Ovary (tissue), 10 donors: ENCODE measurements at places on chromosomes 13 and 19. TPM values are rescaled to one million over a fixed set of nuclear protein-coding genes. Genes with fewer than 3 reads are reported as not detected.

- DNase-seq, result no peak
Measured at GRCh38 chr19:56725829-56726424, 54.4 kb upstream of the ZNF835 start.

DNA sequence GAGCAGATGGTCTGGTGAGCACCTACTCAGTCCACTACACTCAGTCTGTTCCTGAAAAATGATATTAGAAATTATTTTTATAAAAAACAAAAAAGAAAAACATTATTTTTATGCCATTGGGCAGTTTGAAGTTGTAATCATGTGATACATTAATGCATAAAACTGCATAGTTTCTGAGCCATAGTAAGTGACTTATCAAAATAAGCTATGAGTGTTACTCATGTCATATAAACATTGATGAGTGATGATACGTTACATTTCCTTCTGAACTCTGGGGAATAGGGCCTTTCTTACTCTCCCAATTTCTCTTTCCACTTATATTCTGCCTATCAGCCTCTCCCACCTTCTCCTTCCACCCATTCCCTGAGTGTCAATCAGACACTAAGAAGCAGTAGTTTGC lies 8.9 kb downstream of the ZNF805 start:
- DNase-seq, result no peak

DNA sequence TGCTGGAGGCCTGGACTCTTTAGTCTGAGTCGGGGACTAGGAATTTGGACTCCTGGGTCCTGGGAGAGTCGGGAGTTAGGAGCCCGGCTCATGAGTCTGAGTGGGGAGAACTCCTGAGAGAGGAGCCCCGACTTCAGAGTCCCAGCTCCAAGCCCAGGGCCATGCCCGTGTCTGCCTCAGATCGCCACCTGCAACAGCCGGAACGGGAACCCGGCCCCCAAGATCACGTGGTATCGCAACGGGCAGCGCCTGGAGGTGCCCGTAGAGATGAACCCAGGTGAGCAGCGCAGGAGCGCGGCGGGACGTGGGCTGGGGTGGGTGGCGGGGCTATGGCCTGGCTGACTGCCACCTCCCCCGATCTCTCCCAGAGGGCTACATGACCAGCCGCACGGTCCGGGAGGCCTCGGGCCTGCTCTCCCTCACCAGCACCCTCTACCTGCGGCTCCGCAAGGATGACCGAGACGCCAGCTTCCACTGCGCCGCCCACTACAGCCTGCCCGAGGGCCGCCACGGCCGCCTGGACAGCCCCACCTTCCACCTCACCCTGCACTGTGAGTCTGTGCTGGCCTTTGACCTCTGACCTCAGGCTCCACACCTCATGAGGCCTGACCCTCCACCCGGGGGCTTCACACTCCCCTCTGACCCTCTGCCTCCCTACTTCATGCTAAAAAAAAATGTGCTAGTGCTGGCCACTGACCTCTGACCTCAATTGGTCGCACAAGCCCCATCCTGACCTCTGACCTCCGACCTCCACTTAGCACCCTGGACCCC lies 4.4 kb downstream of the BCAM start:
- DNase-seq, result no peak

The PCDH9 gene
- 0.18 TPM for polyA plus RNA-seq

The RGS9BP gene
- 0.06 TPM for polyA plus RNA-seq

GRCh38 chr19:39425744-39426143 lies 10.0 kb downstream of the RPS16 start:
- DNase-seq, result no peak
